ENCODE measurements at places on chromosomes 13 and 19.
A peak's percentile ranks its signal among the peaks of the same experiment; 100 is the strongest.

- DNase-seq = no peak
These were observed 29.5 kb upstream of the SACS start for GRCh38 chr13:23462815-23463559.

GRCh38 chr19:41330946-41331678 is 21.1 kb downstream of the CCDC97 start:
- DNase-seq = no peak

DNA sequence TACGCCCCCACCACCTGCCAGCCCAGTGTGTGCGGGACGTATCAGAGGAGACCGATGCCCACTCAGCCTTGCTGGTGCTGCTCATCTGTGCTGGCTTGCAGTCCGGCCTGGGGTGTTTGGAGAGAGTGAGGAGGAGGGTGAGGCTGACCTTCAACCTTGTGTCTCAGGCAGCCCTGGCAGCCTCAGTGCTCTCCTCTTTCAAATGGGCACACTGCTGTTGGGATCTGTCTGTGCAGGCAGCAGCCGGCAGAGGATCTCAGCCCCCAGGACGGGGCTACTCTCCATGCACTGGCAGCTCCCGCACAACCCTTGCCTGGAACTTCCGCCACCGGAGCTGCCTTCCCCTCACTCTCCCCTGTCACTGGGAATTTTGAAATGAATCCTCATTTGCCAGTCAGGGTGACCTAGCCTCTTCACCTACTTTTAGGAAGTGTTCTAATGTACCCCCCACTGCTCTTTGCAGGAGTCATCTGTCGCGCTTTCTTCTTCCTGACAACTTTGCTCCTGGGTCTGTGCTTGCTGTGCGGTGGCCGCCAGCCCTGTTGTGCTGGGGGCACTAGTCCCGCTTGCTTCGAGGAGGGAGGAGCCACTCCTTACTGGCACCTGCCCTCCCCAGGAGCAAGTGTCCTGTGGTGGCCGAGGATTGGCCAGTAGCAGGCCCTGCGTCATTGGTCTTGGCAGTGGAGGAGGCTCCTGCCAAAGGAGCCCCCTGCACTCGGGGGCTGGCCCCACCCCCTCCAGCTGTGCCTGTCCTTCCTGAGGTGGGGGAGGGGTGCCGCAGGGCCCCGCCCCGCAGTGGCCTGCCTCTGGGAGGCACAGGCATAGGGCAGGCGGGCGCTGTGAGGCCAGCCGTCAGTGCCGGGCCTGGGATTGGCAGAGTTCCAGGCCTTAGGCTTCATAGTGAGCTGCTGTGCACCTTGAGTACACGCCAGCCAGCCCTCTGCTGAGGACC is 53.4 kb downstream of the TSSK6 start:
- peak; percentile 61 for DNase-seq

GRCh38 chr19:51272183-51272810 is 21.4 kb downstream of the SIGLECL1 start:
- DNase-seq = no peak

DNA sequence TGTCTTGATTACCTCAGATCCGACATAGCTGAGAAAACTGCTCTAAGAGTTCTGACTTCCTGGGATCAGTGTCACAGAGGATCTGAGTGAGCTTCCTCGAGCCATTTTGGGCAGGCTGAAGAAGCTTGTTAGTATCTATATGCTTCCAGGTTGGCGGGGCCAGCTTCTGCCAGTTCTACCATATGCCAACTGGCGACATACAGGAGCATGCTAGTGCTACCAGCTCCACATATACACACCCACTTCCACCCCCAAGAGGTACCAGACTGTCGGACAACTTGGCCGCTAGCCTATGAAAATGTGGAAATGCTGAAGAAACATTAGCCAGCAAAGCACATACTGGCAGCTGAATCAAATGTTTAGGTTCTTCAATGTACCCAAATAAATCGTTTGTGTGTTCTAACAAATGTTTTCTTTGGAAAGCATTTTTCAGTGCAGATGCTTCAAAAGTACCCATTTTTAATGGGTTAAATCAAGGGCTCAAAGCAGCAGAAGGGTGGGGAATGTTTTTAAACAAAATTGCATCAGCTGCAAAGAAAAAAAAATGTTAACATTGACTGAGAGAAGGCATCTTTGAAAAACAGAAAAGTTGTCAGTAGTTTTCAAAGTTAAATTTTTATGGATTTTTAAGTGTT is 163.7 kb downstream of the KLF12 start:
- no peak for DNase-seq

GRCh38 chr19:37165635-37166034 is 6.9 kb downstream of the ZNF585A start:
- DNase-seq = no peak

DNA sequence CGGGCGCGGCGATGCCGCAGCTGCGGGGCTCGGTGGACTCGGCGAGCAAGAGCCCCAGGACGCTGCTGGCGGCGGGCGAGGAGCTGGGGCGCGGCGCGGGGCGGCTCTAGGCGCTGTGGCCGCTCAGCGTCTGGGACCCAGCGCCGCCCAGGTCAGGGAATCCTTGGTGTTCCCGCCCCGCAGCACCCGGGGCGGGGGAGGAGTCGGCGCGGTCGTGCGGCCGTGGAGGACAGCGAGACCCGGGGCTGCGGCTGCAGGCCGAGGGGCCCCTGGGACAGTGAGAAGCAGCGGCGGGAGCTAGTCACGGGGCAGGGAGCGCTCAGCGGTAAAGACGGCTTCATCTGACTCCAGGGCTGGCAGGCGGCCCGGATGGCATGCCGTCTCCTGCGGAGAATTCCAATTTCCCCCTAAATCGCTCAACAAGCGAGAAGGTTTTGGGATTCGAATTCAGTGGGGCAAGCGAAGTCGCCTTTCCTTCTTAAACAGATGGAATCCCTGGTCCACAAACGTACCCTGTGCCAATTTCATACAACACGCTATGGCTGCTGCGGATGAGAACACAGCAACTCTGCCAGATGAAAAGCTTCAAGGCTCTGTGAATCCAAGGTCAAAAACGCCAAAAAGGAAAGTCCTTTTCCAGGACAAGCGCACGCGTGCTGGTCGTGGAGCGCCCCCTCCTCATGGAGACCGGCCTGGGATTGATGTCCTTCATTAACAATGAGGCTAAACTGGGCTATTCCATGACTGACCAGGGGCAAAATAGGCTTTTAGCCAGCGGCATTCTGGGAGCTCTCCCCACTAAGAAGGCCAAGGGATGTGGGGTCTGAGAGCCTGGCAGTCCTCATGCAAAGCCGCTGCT is 4.2 kb upstream of the ZSCAN4 start:
- peak; percentile 82 for DNase-seq

DNA sequence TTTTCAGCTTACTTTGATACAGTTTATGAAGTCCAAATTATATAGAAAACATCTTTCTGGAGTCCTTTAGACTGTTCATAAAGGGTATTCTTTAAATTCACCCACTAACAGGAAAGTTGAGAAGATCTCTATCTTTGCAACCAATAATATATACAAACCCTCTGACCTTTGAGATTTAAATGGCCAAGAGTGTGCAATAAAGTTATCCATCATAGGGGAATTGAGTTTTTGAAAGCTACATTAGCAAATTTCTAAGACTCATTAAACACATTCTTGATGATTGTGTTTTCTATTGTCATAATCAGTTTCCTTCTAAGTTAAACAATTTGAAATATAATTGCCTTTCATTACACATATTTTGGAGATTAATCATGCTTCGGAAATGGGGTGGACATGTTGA is 15.9 kb downstream of the FLT1 start:
- DNase-seq = no peak

DNA sequence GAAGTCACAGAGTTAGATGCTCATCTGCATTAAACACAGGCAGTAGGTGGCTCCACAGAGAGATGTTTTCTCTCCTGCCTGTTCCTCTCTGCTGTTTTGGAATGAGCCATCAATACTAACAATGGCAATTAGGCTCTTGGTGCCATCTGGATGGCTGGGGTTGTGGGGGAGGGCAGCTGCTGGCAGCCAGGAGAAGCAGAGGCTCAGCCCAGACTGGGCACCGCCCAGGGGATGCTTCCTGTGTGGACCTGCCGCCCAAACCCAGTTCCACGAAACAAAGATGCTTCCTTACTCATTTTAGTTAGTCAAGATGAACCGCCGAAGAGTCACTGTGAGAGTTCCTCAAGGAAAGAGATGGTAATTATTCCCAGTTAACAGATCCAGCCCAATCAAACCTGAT is 50.8 kb upstream of the PCDH8 start:
- no peak for DNase-seq

DNA sequence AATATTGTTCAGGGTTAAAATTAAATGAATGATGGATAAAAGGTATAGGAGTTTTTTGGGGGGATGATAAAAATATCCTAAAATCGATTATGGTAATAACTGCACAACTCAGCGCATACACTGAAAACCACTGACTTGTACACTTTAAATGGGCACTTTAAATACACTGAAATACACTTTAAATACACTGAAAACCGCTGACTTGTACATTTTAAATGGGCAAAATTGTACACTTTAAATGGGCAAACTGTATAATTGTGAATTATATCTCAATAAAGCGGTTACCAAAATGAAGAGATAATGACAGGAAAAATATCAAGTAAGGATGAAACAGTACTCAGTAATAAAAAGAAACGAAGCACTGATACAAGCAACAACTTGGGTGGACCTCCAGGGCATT is 1.5 kb downstream of the LIG1 start:
- DNase-seq = no peak

GRCh38 chr13:35136585-35136984 is 194.5 kb downstream of the NBEA start:
- DNase-seq = no peak
